ENCODE measurements at places on chromosomes 7 and 10.

DNA sequence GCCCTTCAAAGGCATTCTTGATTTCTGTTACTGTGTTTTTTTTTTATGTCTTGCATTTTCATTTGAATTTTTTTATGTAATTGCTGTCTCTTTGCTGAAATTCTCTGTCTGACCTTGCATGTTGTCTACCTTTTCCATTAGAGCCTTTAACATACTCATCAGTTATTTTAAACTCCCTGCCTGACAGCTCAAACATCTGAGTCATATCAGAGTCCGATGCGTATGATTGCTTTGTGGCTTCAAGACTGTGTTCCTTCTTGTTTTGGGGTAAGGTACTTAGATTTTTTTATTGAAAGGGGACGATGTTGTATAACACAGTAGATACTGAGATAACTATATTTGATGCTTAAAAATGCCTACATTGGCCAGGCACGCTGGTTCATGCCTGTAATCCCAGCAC is 9.7 kb upstream of the TARP start:
- DNase-seq: no peak

- DNase-seq: no peak
These were observed 135.0 kb downstream of the ACTR3B start for GRCh38 chr7:152894295-152895170.

DNA sequence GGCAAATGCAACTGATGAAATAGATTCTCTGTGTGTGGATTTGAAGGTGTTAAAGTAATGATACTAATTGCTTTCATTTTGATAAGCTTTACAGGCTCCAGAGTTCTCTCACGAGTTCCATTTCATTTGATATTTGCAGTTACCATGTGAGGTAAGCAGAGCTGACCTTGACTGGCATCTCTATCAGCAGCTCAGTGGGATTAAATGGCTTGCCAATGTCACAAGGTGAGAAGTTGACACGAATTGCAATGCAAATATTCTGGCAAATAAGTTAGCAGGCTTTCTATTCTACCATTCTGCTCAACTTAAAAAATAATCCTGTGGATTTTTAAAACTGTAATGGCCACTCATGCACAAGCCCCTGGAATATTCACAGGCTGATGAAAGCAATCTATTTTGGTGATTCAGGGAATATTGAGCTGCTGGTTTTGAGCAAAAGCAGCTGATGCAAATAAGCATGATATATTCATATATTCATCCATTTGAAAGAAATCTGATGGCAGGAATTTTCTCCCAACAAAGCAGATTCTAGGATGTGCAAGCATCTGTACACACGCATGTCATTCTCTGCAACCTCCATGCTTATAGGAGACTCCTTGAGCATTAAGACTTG is 64.5 kb upstream of the ANKRD1 start:
- no peak for DNase-seq

GRCh38 chr7:47951374-47951773 is 3.1 kb upstream of the PKD1L1 start:
- DNase-seq: no peak

DNA sequence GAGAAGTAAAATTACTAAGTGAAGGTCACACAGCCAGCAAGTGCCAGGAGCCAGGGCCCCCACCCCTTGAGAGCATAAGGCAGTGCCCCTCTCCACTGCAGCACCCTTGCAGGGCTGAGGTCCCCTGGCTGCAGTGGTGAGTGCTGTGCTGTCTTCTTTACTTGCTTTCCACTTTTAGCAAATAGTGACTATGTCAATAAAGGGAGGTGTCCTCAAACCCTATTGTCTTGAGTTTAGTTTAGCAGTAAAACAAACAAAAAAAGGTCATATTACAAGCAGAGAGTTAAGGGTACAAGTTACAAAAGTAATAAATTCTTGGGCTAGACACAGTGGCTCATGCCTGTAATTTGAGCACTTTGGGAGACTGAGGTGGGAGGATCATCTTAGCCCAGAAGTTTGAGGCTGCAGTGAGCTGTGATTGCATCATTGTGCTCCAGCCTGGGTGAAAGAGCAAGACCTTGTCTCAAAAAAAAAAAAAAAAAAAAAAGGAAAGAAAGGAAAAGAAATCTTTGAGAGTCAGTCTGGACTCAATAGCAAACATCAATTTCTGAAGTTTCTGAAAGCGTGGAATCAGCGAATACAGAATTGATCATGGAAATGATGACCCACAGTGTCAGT is 39.0 kb upstream of the KIF5B start:
- DNase-seq: no peak

GRCh38 chr7:43232366-43232765 is 119.9 kb downstream of the HECW1 start:
- no peak for DNase-seq

DNA sequence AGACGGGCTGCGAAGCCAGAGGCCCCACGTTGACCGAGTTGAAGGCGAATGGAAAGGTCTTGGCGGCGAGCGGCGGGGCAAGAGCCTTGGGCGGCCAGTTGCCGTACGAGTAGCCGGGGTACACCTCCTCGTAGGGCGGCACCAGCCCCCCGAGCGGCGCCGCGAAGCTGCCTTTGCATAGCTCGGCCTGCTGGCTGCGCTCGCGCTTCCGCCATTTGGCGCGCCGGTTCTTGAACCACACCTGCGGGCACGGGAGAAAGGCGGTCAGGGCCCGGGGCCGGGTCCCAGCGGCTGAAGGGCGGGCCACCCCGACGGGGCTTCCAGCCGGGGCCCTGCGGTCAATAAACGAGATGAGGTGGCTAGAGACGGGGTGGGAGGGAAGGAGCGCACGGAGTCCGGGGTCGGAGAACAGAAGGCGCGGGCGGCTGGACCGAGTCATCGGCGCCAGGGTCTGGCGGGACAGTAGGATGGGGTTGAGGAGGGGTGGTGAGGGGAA is 4.8 kb downstream of the ELOVL3 start:
- no peak for DNase-seq

GRCh38 chr10:122467701-122468100 is 6.3 kb downstream of the HTRA1 start:
- DNase-seq: no peak

DNA sequence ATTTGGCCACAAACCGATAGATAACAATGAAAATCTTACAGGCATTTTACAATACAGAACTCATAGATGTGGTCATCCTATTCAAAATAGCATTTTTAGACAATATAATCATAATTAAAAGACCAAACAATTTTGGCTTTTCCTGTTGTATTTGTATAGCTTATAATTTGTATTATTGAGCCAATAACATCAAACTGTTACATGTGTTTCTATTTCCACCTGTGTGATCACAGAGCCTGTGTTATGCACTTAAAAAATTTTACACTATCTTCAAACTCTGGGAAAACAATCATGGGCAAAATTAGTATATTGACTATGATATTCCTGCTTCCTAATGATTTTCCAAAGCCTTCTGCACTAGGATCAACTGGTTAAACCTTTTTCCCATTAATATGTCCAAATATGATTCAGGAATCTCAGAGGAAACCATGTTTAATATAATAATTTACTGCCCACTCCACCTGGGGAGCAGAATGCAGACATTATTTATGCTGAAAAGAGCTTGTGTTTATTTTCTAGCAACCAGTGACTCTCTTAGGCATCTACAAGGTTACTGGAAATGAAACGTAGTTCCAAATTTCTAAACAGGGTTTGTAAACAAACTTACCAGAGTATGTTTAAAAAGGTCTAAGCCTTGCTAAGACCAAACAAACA is 1.7 kb downstream of the RHOBTB1 start:
- no peak for DNase-seq

- no peak for DNase-seq
These were observed 16.3 kb downstream of the CXCL12 start for GRCh38 chr10:44368637-44369036.

- DNase-seq: no peak
These were observed 1.6 kb upstream of the ALOX5 start for GRCh38 chr10:45372251-45372951.

DNA sequence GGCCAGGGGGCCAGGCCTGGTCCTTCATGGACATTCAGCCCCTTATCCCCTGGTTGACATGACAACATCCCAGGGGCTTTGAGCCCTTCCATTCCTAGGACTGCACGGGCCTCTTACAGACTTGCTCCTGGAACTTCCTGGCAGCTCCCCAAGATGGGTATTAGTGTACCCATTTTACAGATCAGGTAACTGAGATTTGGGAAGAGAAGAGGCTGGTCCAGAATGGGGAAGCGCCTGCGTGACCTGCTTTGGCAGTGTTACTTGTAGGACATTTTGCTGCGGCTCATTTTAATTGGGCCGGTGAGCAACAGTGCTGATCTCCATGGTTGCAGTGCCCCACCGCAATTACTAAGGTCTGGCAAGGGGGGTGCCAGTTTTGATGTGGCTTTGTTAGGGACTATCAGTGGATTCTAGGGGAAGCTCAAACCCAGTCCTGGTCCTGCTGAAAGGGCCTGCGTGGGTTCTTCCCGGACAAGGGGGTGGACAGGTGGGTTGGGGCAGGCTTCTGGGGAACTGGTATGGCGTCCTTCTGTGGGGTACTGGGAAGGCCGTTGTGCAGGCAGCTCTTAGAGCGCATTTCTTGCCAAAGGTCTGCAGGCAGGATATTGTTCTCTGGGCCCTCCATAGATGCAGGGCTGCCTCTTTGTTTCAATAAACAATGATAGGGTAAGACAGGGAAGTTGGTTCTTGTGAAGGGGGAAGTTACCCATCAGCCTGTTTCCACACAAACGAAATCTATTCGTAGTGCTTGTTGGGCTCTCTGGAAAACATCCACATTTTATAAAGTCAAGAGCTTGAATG is 137.6 kb downstream of the RGS10 start:
- DNase-seq: no peak

- no peak for DNase-seq
These were observed 430.5 kb upstream of the KLF6 start for GRCh38 chr10:4215485-4215884.

- no peak for DNase-seq
These were observed 23.8 kb upstream of the LIPA start for GRCh38 chr10:89275383-89275782.

- no peak for DNase-seq
These were observed 134.8 kb upstream of the ZMIZ1 start for GRCh38 chr10:78933828-78934531.

- DNase-seq: no peak
These were observed 313.0 kb downstream of the WDR37 start for GRCh38 chr10:1369197-1369596.

DNA sequence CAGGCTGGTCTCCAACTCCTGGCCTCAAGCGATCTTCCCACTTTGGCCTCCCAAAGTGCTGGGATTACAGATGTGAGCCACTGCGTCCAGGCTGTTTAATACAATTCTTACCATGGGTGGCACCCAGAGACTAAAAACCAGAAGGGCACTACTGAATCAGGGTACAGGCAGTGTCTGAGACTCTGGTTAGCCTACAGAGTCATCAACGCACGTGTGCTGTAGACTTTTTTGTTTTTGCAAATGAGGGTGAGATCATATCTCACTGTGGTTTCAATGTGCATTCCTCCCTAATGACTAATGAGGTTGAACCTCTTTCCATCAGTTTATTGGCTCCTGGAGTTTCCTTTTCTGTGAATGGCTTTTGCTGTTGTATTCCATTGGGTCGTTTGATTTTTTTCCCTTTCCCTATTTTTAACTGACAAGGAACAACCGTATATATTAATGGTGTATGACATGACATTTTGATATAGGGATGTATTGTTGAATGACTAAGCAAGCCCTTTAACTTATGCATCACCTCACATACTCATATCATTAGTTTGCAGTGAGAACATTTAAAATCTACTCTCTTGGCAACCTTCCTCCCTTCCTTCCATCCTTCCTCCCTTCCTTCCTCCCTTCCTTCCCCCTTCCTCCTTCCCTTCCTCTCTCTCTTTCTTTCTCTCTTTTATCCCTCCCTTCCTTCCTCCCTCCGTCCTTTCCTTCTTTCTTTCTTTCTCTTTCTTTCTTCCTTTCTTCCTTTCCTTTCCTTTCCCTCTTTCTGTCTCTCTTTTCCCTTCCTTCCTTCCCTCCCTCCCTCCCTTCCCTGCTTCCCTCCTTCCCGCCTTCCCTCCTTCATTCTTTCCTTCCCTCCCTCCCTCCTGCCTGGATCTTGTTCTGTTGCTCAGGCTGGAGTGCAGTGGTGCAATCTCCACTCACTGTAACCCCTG is 9.3 kb upstream of the TMEM270 start:
- no peak for DNase-seq

- DNase-seq: no peak
These were observed 50.0 kb downstream of the JMJD1C start for GRCh38 chr10:63415640-63416244.

GRCh38 chr10:34213193-34213804 is 601.8 kb downstream of the PARD3 start:
- DNase-seq: no peak

DNA sequence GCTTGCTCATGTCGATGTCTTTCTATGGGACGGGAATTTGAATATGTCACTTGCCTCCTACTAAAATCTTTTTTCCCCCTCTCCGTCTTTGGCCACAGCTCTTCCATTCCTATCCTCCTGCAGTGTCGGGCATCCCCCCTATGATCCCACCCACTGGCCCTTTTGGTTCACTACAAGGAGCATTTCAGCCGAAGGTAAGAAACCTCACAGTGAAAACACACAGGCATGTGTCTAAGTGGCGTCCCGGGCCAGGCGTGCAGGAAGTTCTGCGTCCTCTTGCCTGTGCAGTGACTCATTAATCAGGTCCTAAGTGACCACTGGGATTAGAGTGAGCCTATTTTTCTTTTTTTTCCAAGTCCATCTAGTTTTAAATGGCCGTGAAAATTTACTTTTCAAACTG is 360.5 kb upstream of the GALNT17 start:
- DNase-seq: no peak

- DNase-seq: no peak
These were observed 162.9 kb downstream of the ZNF33B start for GRCh38 chr10:42475168-42476098.

DNA sequence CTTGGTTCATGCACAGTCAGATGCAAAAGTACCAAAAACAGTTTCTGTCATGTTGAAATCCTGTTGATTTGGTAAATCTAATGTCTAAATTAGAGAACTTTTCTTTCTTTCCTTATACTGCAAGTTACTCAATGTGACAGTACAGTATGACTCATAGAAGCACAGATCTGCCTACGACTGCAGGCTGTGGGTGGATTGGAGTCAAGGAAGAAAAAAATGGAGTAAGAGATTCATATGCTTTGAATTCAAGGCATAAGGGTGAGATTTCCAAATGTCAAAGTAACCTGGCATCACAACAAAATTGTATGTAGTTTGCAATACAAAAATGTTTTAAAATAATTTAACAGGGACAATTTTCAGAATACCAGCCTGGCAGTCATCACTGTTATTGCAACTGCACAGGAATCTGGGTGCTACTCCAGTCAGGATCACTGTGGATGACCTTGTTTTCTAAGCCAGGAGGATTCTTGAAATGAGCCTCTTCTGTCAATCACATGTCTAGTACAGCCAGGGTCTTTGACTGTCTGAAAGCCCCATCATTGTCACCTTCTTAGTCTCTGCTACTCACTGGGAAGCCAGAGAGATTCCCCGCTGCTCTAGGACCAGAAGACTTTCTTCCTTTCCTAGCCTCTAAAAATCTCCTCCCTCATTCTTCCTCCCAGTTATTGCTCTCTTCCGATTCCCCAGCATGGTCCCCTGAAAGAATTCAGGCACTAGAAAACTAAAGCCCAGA is 83.6 kb downstream of the CD36 start:
- DNase-seq: no peak

- no peak for DNase-seq
These were observed 307.6 kb upstream of the PHYHIPL start for GRCh38 chr10:58868736-58869435.

- no peak for DNase-seq
These were observed 37.3 kb downstream of the VIPR2 start for GRCh38 chr7:159107161-159107892.
